Activated CD4-positive, alpha-beta T cell treated with anti-CD3 and anti-CD28 coated beads, Interleukin-2, amount 50 U/mL, for 24 hours (primary cell): ENCODE measurements at places on chromosomes 5 and 9.

DNA sequence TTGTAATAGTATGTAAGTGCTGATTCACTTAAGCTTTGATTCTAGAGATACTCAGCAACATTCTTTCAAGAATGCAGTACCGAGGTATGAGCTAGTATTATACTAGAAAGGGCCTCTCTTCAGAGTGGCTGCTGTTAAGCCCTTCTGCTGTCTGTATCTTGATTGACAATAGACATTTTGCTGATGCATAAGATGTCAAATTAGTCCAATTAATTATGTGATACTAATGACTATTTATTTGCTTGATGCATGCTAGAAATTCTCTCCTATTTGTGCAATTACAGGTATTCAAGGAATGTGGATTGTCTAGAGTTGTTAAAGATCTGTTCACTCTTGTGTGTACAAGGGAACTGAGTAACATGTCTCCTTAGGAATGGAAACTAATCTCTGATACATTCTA lies 92.3 kb upstream of the PTGER4 start:
- no peak for DNase-seq

DNA sequence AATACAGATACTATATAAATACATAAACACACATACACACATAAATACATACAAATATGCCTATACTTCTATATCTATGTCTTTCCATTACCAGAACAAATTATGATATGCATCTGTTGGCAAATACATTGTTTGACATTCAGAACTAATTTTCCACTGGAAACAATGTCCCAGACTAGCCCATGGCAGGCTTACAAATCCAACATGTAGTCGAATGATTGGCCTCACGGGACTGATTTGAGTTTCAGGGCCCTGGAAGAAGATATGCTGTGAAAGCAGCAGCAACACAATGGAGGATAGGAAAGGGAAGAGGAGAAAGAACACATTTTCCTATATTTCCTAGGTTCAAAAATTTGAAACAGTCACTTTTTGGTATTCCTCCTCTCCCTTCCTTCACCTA lies 881.1 kb upstream of the DMAC1 start:
- DNase-seq = no peak

DNA sequence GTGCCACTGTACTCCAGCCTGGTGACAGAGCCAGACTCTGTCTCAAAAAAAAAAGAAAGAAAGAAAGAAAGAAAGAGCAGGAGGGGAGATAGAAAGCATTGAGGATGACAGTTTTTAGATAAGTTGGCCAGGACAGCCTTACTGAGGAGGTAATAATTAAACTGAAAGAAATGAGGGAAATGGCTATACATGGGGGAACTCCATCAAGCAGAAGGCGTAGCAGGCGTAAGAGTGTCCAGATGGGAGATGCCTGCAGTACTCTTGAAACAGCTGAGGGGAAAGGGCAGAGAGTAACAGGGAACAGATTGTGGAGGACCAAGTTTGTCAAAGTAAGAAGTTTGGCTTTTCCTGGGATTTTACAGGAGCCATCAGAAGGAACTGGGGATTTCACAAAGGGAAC lies 57.5 kb downstream of the HMGCS1 start:
- no peak for DNase-seq

GRCh38 chr9:27333241-27334052 lies 36.5 kb upstream of the EQTN start:
- DNase-seq = peak; percentile 17

GRCh38 chr9:138009803-138010690 lies 132.5 kb downstream of the CACNA1B start:
- no peak for DNase-seq
